LoVo (cell line): ENCODE measurements at places on chromosomes 13 and 19.
A peak's percentile ranks its signal among the peaks of the same experiment; 100 is the strongest.

GRCh38 chr19:6516018-6516658, 14.0 kb upstream of the TUBB4A start:
- peak; percentile 93 for DNase-seq

DNA sequence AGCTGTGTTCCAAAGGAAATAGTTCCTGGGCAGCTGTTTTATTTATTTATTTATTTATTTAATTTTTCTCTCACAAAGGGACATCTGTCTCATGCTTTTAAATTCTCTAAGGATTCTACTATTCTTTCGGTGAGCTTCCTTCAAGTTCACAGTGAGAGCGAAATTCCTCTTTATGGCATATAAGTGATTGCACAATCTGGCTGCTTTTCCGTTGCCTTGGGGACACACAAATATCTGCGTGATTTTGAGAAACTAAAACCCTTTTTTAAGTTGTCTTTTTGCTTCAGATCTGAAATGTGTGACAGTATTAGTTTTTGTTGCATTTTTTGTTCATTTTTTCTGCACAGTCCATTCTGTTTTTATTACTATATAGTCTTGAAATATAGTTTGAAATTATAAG, 19.2 kb downstream of the ZNF486 start:
- no peak for DNase-seq

- DNase-seq = no peak
Measured at GRCh38 chr13:113657851-113658741, at the start of gene ATP4B. TSS of gene ATP4B (minus strand) at chr13:113658198. CDS start at chr13:113658144, 54 bp downstream.

- DNase-seq = no peak
Measured at GRCh38 chr13:98310485-98311199, 133.6 kb upstream of the RNF113B start.

GRCh38 chr13:66353664-66354063, 876.5 kb downstream of the PCDH9 start:
- DNase-seq = no peak

GRCh38 chr13:73290844-73291243, 232.0 kb downstream of the KLF5 start:
- DNase-seq = no peak

- no peak for DNase-seq
Measured at GRCh38 chr13:40283666-40284065, 382.8 kb downstream of the FOXO1 start.

GRCh38 chr13:46507981-46508380, 45.0 kb upstream of the LRCH1 start:
- no peak for DNase-seq

DNA sequence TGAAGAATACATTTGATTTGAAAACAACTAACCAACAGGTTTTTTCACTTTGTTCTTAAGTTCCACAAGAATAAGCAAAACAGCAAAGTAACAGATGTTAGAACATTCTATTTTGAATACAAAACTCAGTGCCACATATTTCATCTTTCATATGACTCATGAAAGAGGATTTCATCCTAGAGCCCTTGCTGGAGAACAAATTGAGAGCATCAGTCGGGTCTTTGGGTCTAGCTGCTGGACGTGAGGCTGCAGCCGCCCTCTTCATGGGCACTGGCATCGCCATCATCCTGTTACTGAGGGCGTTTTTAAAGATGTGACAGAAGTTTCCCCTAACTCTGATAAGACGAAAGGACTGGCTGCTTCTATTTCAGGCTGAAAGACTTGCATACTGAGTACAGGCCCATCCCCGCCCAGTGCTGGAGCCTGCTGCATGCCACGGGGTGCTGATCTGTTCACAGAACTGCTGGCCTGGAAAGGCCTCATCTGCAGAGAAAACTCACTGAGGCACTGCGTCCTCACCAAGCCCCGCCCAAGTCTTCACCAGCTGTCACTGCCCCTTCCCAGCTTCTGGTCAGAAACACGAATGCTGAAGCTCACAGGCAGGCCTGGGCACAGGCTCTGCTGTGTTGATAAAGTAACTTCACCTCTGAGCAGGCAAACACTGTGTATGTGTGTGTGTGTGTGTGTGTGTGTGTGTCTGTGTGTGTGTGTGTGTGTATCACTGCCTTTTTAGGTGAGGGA, 101.4 kb downstream of the TUBGCP3 start:
- DNase-seq = no peak

GRCh38 chr13:98261165-98261702, 84.2 kb upstream of the RNF113B start:
- no peak for DNase-seq

DNA sequence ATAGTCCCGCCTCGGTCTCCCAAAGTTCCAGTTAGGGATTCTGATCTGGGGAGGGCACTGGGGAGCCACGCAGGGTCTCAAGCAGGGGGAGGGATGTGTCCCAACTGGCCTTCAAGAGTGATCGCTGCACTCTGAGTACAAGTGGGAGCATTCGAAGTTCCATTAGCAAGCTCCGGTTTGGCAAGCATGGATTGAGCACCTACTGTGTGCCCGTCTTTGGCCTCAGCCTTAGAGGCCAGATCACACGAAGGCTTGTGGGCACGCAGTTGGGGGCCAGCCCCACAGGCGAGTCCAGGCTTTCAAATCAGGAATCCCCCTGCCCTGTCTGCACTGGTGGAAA, 32.1 kb upstream of the TCF3 start:
- DNase-seq = no peak

GRCh38 chr19:46719629-46720502, 3.0 kb upstream of the PRKD2 start:
- no peak for DNase-seq

DNA sequence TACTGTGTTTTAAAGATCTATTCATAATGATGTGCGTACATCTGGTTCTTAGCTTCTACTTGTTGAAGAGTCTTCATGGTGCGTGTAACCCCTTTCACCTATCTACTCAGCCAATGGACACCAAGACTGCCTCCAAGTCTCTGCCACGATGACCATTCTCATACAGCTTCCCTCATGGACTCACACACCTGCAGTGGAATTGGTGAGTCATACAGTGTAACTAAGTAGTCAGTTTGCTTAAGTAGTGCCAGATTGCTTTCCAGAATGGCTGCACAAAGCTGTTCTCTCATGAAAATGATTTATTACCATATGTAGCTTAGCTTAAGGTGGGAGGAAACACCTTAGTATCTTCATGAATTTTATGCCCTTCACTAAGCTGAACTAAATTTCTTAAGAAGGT, 112.3 kb downstream of the AKAP11 start:
- DNase-seq = no peak

DNA sequence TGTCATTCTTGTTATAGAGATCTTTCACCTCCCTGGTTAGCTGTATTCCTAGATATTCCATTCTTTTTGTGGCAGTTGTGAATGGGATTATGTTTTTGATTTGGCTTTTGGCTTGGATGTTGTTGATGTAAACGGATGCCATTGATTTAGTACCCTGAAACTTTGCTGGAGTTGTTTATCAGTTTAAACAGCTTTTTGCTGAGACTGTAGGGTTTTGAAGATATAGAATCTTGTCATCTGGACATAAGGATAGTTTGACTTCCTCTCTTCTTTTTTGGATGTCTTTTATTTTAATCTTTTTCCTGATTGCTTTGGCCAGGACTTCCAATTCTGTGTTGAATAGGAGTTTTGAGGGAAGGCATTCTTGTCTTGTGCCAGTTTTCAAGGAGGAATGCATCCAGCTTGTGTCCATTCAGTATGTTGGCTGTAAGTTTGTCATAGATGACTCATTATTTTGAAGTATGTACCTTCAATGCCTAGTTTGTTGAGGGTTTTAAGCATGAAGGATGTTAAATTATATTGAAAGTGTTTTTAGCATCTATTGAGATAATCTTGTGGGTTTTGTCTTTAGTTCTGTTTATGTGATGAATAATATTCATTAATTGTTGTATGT, 16.8 kb downstream of the ZNF431 start:
- DNase-seq = no peak

DNA sequence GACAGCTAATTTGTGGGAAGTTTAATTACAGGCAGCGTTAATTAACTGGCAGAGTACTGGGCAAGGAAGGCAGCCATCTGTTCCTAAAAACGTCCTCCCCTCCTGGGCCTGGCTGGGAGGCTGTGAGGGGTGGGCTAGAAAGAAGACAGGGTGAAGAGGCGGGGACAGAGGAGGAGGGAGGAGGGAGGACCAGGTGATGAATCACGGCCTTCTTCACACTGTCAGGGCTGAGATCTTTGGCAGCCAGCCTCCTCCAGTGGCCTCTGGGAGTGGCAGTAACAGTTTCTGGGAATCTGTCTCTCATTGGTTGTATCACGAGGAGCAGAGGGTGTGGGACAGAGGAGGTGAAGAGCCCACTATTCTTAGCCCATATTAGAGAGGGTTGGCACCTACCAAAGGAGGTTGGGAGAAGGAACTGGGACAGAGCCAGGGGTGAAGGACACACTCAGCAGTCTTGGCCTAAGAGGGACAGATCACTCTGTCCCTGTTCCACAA, 9.6 kb upstream of the ZNRF4 start:
- no peak for DNase-seq

- no peak for DNase-seq
Measured at GRCh38 chr13:80742033-80742432, 401.1 kb upstream of the SPRY2 start.

DNA sequence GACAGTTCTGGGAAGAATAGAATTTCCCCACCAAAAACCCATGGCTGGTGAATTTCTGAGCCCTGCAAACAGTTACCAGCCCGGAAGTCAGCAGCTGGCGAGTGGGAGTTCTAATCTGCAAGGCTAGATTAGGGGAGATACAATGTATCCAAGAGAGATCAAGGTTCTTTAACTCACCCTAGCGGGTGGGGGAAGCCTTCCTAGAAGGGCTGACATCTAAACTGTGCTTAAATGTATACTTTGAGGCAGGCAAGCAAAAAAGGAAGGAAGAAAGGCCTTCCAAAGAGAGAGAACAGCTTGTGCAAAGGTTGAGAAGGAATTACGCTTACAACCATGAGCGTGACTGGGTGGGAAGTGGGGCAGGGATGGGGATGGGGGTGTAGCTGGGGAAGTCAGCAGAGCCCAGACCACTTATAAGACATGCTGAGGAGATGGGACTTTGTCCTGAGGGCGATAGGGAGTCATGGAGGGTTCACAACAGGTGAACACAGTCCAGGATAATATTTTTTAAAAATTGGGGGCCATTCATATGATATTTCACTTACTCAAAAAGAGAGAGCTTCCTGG, 20.8 kb upstream of the ZNRF4 start:
- no peak for DNase-seq

GRCh38 chr13:77574096-77574495, 38.6 kb downstream of the SCEL start:
- DNase-seq = no peak

- DNase-seq = no peak
Measured at GRCh38 chr13:23876265-23876664, 12.9 kb downstream of the MIPEP start.

DNA sequence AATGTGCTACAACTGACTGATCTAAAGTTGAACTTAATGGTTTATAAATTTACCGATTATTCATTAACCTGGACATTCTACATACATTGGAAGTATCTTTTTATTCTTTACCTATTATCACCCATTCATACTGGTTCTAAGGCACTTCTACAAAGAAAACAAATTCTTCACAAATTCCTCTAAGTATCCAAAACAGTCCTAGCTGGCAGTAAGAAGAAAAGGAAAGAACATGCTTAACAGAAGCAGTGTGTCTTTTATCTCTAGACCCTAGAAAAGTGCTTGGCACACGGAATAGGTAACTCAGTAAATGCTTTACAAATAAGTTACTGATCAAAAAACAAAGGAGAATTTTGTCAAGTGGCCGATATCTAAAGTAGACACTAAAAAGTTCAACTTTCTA, 32.8 kb downstream of the TSC22D1 start:
- DNase-seq = no peak

- no peak for DNase-seq
Measured at GRCh38 chr19:10811391-10812111, 24.5 kb downstream of the TMED1 start.

DNA sequence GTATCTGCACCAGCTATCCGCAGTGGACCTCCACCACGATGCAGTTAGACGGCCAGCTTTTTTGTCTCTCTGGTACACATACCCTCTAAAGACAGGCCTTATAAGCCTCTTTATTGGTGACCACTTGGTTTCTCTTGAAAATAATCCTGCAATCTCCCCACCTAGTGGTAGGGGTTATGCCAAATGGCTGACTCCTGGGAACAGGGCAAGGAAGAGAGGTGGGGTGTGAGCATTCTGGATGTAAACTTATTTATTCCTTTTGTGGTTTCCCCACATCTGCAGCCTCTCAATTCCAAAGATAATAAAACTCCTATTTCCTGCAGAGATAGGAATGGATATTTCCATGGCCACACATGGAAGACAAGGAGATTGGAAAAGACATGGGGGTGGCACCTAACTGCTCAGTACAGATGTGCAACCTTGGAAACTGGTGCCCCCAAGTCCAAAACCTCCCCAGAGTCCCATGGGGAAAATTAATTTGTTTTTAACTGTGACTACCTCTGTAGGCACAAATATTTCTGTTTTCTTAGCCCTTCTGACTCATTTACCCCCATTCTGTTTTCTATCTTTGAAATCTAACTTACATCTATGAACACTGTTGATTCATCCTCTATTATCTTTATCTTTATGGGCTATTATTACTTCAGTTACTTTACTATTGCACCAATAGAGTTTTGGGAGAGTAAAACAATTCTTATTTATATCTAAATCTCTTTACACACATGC, 112.7 kb upstream of the TSHZ3 start:
- no peak for DNase-seq

- no peak for DNase-seq
Measured at GRCh38 chr19:34818270-34818669, 45.3 kb upstream of the ZNF599 start.

- no peak for DNase-seq
Measured at GRCh38 chr13:39588384-39588783, 14.6 kb downstream of the LHFPL6 start.

- no peak for DNase-seq
Measured at GRCh38 chr13:64206430-64207225, 2791.0 kb upstream of the PCDH20 start.

DNA sequence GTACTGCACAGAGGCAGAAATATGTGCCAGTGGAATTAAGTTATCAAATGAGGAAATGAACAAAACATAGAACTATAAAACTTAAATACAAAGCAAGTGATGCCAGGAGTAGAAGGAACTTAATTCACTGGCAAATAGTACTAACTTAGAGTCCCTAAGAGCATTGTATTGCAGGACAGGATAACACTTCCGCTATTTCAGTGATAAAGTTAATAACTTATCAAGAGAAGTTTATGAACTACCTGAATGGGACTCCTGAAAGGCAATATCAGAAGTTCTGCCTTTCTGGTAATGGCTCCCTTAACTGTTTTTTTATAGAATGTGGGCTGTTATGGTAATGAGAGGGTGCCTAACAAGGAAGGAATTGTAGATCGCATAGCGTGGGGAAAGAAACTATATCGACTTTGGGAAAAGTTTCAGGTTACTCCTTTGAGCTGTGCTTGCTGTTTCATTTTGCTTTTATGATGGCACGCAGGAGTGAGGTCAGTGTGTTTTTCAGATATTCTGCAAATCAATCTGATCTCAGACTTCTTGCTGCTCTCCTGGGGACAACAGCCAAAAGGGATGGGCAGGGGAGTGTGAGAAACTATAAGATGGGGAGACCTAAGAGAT, 95.3 kb upstream of the MLNR start:
- DNase-seq = no peak

DNA sequence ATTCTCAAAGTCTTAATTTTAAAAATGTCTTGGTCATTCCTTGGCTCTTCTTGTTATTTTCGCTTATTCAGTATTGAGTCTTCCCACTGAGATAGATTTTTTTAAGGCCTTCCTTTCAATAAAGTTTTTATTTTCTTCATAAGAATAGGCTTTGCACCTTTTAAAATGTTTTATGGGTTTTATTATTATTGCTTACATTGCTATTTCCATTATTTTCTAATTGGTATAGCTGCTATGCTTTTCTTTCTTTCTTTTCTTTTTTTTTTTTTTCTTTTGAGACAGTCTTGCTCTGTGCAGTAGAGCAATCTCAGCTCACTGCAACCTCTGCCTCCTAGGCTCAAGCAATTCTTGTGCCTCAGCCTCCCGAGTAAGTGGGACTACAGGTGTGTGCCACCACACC, 195.7 kb downstream of the PDS5B start:
- DNase-seq = no peak
